Stimulated activated memory B cell treated with anti-CD40 and anti-IgM and Interleukin-4, amounts not matched to agents 10 μg/mL and 1 μg/mL and 100 μg/mL, for 72 hours (primary cell): ENCODE measurements at places on chromosomes 13 and 19.

DNA sequence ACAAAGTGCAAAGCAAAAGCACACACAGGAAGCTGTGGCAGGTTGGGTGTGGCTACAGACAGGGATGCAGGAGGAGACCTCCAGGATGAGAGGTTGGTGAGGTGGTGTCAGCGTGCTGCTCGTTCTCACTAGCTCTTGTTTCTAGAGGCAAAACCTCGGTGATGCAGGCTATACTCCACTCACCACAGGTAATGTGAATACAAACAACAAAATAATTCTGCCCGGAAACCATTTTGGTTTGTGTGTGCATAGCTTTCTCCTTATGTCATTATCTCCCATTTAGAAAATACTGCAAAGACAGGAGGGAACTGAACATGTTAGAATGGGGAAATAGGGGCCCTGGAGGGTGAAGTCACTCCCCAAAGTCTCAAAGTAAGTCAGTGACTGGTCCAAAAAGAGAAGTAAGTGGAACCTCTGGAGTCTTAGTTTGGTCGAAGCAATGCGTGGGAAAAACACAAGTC lies 9.4 kb downstream of the LCP1 start:
- no peak for ATAC-seq

DNA sequence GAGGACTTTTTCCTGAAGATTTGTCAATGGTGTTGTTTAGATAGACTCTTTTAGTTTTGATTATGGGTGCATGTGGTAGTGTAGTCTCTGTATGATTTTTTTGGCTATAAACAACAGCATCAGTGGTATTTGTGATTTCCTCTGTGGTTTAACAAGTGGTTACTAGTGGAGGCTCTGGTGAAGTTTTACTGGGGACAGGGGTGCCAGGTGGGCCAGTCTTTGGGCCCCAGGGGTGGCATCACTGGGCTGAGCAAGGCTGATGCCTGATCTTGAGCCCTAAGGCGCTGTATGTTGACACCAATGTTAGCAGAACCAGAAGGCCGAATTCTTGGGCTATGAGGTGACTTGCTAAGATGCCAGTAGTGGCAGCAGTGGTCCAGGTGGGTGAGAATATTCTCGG lies 811.4 kb downstream of the DACH1 start:
- no peak for ATAC-seq

DNA sequence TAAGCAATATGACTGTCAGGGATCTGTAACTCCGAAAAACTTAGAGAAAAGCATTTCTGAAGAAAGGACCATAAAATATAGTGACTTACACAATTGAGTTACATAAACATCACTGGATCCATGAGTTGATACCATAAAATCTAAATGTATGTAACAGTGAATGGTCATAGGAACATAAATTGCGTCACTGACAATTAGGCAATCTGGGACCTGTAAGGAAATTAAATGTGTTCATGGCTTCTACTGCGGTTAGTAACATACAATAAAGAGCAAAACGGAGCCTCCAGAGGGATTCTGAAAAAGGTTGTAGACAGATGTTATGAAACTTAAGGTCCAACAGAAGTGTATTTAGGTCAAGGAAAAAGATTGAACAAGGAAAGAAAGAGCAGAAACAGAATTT lies 27.1 kb downstream of the POU4F1 start:
- ATAC-seq, result no peak

- no peak for ATAC-seq
These were observed 101.0 kb downstream of the PAN3 start for GRCh38 chr13:28239374-28239773.

- no peak for ATAC-seq
These were observed 2.3 kb downstream of the DDX39A start for GRCh38 chr19:14416817-14417231.

DNA sequence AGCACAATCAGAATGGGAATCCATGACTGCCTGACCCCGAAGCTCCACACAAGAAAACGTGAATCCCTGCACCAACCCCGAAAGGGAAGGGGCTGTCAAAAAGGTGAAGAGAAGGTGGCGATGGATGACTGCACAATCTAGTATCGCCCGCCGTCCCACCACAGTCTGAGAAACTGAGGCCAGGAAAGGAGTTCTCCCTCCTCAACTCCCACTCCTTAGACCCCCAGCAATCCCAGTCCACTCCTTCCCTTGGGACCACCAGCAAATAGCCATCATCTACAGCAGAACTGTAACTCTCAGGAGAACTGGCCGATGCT lies 451 bp downstream of the NOSIP start:
- ATAC-seq, result no peak
